ENCODE measurements at places on chromosomes 1 and 21.

- DNase-seq = no peak
Measured at GRCh38 chr1:59204001-59204400, 92.9 kb upstream of the FGGY start.

- no peak for DNase-seq
Measured at GRCh38 chr21:21046063-21046462, 47.9 kb downstream of the NCAM2 start.

- DNase-seq = no peak
Measured at GRCh38 chr1:229065613-229066012, 205.3 kb upstream of the RAB4A start.

DNA sequence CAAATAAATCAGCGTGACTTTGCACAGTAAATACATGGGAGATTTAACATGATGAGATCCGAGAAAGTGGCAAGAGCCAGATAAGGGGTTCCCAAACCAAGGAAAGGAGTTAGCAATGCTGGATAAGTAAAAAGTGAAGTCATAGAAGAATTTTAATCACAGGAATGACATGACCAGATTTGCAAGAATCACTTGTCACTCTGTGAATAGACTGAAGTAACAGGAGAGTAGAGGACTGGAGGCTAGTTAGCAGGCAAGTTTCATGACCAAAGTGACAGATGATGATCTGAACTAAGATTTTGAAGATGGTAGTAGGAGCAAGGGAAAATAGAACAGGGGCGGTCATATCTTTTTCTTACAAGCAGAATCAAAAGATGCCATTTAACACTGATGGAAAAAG is 8.4 kb downstream of the CFH start:
- no peak for DNase-seq

DNA sequence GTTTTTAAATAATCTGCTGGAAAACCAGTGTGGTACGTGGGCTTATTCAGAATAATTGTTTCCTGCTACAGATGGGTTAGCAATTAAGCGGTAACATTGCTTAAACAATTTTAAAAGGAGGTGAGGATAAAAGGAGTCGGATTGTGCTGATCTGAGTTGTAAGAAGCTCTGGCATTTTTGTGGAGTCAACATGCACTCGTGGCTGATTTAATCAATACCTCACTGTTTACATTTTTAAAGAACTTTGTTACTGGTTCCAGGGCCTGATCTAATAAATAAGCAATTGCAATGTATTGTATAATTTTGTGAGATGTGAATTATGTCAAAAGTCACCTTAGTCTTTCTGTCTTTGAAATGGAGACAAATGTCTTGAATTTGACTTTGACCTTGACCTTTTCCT is 474.0 kb downstream of the SETD4 start:
- no peak for DNase-seq

GRCh38 chr21:33401630-33401992 is 1.6 kb upstream of the IFNGR2 start:
- DNase-seq = no peak

DNA sequence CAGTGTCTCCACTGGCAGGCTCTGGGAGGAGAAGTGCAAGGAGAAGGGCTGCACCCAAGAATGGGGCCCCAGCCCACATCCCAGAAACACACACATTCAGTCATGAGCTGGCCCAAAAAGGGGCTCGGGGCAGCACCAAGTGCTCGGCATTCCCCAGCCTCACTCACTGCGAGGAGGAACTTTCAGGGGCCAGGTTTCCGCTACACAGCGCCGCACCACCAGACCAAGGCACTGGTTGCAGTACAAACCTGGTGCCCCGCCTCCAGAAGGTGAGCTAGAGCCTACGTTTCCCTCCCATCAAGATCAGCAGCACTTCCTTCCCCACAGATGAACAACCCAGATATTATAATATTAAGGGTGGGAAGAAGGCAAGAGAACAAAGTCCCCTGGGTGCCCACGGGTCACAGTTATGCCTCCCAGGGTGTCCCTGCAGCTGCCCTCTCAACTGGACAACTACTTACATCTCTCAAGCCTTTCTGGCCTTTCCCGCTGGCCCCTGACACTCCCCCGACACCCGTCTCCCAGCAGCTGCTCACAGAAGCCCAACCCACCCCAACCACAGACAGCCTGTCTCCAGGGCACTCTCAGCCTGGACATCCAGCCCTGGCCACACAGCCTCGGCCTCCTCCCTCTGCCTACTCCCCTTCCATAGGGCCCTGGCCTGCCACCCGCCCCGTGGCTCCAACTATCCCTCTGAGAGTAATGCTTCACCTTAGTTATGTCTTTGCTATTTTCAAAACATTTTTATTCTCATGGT is 3.8 kb downstream of the PBXIP1 start:
- peak; percentile 83 for DNase-seq

- DNase-seq = no peak
Measured at GRCh38 chr1:179366093-179366800, 476 bp downstream of the AXDND1 start.

DNA sequence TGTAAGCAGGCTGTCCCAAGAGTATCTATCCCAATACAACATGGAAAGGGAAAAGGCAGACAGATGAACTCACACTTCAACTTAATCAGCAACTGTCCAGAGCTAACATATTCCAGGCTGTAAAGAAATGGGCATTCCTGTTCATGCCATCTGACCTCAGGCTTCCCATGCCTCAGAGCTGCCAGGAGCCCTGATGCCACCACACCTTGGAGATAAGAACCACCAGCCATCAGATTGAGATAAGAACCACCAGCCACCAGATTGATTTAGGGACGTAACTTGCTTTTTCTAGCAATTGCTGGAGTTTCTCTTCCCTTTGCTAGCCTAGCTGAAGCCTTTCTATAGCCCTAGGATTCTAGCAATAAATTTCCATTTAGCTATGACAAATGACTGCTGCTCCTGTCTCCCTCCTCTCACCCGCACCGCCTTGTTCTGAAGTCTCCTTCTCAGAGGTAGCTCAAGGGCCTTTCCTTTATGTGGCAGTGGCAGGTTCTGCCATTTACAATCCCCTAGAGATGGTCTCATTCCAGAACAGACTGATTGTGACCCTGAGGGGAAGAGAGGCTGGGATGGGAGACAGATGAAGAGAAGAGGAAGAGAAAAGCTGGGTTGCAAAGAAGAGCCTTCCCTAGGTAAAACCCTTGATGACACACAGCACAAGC is 88.0 kb upstream of the CTTNBP2NL start:
- no peak for DNase-seq

DNA sequence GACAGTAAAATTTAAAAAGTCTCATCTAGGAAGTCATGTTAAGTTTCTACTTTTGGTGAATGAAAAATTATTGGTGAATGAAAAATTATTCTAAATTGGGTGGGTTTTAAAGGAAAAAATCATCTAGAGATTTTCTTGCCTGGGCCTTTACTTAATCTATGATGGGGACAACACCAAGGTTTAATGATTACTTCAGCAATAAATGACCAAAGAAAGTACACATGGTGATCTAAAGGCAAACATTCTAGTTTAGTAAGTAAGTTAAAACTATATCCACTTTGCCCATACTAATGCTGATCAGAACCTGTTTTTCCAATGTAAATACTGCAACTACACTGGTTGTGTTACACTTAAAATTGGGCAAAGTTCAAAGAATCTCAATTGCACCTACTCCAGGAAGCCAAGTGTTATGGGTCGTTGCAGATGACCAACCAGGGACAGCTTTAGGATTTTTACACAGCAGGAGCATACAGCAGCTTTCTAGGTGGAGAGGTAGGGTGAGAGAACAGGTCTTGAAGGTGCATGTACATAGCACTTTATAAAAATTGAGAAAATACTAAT is 14.6 kb upstream of the RPL5 start:
- DNase-seq = no peak

- DNase-seq = no peak
Measured at GRCh38 chr1:65114322-65114721, 33.7 kb upstream of the AK4 start.

- no peak for DNase-seq
Measured at GRCh38 chr1:34087986-34088385, 77.0 kb downstream of the CSMD2 start.

DNA sequence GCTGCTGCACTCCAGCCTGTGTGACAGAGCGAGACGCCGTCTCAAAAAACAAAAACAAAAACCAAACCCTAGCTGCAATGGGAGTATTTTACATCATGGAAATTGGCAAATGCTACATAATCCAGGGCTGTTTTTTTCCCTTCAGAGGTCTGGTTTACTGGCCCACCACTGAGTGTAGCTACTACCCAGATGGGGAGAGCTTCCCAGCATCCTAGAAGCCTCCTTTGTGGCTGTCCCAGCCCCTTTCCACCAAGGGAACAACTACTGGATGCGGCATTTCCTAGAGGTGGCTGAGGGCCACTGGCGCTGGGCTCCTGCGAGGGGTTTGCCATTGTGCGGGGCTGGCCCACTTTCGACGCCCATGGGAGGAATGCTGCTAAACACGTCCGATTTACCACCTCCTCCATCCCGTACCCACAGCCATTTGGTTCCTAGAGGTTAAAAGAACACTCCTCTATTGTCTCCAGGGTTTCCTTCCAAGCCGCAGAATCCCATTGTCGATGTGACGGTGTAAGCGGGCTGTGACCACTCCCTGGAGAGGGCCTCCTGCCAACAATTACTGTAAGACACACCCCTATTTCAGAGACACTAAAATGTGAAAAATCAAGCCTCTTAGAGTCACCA is 55.4 kb downstream of the RUNX3 start:
- no peak for DNase-seq

DNA sequence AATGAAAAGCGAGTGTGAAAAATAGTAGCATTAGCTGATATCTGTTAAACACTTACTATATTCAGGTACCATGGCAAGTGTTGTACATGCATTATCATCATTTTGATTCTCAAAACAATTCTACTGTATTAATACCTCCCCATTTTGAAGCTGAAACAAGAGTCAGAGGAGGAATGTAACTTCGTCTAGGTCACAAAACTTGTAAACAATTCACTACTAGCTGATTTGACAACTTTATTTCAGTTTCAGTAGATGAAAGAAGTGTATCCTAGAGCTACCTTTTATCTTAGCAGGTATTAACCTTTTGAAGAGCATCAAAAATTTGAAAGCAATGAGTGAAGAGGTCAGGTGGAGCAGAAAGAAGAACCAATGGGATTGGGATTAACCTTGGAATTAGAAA is 1.6 kb downstream of the CD84 start:
- no peak for DNase-seq

- DNase-seq = no peak
Measured at GRCh38 chr21:36204980-36205379, 48.4 kb downstream of the DOP1B start.

GRCh38 chr1:106907795-106908194 is 148.7 kb upstream of the PRMT6 start:
- DNase-seq = no peak

- DNase-seq = no peak
Measured at GRCh38 chr1:209076688-209077087, 506.8 kb upstream of the CAMK1G start.

DNA sequence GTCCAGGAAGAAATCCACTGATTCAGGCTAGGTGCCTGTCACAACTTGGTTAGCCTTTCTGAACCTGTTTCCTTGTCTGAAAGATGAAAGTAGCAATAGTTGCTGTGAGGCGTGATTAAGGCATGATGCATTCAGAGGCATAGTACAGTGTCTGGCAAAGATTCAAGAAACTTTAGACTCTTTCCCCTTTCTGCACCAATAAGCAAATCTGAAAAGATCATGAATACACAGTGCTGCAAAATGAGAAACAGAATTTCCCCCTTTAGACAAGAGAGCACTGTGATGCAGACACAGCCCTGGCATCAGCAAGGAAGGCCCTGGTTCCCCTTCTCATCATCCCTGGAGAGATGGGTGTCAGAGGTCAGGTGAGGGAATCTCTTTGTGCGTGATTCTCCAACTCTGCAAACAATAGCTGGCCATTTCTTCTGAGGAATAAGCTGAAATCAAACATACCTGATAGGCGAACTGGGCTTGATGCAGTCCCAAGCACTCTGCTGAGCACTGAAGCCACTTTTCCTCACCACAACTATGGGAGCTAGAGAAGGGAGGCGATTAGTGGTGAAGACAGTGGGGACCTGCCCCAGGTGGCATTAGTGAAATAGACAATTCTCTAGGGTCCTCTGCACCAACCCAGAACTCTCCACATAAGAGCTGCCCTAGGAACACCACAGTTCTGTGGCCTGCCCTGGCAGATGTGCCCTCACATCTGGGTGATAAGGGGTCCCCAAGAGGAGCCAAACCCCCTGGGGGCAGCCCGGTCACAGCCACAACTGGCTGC is 41.7 kb downstream of the ITPKB start:
- DNase-seq = no peak

- no peak for DNase-seq
Measured at GRCh38 chr1:63618011-63618410, 24.8 kb downstream of the PGM1 start.

DNA sequence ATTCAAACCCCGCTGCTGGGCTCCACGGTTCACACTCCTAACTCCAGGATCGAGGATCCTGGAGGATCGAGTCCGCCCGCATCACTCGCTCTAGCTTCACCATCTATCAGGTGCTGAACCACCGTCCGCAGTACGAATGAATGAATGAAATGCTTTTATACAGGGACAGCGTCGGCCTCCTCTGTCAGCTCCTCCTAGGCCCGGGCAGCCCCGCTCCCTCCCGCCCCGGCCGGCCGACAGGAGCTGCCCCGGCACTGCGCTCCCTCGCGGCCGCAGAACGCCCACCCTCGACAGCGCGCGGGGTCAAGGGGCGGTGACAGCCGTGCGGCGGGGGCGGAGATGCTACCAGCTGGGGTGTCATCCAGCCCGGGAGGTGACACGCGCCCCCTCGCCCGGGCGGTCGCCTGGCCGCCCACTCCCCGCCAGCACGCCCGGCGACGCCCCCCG is 520 bp downstream of the ZBTB17 start:
- peak; percentile 77 for DNase-seq

GRCh38 chr1:79059341-79059740 is 52.8 kb upstream of the ADGRL4 start:
- no peak for DNase-seq

- peak; percentile 57 for DNase-seq
Measured at GRCh38 chr1:93814059-93814794, 64.8 kb downstream of the DNTTIP2 start.

GRCh38 chr1:36420409-36420808 is 22.7 kb upstream of the LSM10 start:
- no peak for DNase-seq

- DNase-seq = no peak
Measured at GRCh38 chr1:26297057-26297790, 9.2 kb downstream of the UBXN11 start.

- no peak for DNase-seq
Measured at GRCh38 chr1:204278251-204278650, 64.5 kb upstream of the GOLT1A start.

GRCh38 chr1:48869116-48869893 is 92.6 kb upstream of the BEND5 start:
- DNase-seq = no peak

DNA sequence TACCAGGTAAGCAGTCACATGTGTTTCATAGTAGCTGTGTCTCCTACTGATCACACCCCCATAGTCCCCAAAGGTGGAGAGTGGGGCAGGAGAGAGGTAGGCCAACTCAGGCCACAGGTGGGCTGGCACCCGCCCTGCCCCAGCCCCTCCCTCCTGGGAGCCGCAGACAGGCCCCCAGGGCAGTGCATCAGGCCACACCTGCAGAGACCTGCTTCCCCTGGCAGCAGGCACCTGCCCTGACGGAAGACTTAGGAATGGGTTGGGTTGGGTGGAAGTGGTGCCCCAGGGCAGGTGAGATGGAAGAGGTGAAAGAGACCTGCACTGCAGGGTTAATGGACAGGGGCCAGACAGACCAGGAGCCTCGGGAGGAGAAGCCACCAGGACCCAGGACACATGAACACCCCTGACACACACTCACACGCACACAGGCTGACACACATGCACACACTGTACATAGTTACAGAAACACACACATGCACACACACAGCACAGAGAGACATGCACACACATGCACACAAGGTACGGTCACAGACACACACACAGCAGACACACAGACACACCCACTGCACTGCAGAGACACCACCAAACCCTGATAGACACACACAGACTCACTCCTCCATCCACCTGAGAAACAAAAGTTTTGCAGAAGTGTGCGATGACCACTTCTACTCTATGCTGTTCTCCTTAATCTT is 1.7 kb upstream of the COL18A1 start:
- no peak for DNase-seq

Measured in CD4-positive, alpha-beta T cell treated with Interleukin-12 subunit alpha and Interleukin-12 subunit beta, for 1 hour (primary cell).